Brain (organoid and tissue), 16 donors: ENCODE measurements at places on chromosomes 2 and 18.

DNA sequence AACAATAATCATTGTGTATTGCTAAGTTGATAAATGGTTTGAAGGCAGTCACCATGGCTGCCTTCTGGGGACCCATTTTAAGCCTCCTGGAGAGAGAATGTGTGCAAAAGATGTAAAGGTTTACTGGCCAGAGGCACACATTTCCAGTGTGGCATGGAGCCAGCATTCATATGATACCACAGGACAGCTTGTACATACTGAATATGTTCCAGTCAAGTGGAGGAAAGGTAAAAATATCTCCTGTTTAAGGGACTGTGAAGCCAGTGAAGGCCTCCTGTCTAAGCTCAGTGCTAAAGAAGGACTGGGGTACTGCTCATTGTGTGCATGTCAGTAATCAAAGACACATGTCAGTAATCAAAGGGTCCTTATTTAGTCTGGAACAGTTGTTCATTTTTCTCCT is 119.2 kb downstream of the BABAM2 start:
- DNase-seq = no peak

GRCh38 chr2:159606287-159606686 is 10.1 kb downstream of the BAZ2B start:
- DNase-seq = no peak

DNA sequence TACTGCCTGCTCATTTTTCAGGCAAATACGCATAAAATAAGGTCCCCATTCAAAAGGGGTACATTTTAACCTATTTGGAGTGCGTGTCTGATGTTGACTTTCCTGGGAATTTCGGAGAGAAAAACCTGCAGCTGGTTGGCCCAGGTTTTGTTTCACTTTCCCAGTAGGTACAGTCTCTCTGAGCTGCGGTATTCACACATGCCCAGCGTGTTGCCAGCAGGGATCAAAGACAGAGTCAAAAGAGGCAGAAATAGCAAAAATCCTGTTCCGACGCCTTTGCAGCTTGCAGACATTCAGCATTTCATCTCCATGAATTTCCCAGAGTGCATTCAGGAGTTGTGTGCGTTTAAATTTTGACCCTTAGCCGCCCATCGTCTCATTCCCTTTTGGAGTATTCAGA is 855.4 kb upstream of the CELF4 start:
- peak; percentile 22 for DNase-seq

- no peak for DNase-seq
Observed at GRCh38 chr2:72629062-72629461, 196.8 kb downstream of the EXOC6B start.

GRCh38 chr18:28175930-28176697 is 816 bp downstream of the CDH2 start:
- DNase-seq = peak; percentile 50

- no peak for DNase-seq
Observed at GRCh38 chr2:11161747-11162146, 6.5 kb downstream of the SLC66A3 start.

DNA sequence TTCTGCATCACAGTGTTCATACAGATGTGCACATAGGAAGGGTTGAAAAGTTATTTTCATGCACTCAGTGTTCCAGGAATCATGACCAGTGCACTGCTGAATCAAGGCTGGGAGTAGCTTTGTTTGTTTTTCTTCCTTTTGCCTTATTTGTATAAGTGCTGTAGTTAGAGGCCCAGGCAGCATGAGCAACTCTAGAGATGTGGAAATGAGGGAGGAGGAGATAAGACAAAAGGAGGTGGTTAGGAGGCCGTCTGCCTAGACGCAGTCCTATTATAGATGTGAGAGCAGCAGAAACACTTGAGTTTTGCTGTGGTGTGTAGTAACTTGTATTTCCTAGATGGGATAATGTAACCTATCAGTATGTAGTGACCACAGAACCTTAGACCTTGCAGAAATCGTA is 264.3 kb upstream of the RASGRP3 start:
- no peak for DNase-seq

DNA sequence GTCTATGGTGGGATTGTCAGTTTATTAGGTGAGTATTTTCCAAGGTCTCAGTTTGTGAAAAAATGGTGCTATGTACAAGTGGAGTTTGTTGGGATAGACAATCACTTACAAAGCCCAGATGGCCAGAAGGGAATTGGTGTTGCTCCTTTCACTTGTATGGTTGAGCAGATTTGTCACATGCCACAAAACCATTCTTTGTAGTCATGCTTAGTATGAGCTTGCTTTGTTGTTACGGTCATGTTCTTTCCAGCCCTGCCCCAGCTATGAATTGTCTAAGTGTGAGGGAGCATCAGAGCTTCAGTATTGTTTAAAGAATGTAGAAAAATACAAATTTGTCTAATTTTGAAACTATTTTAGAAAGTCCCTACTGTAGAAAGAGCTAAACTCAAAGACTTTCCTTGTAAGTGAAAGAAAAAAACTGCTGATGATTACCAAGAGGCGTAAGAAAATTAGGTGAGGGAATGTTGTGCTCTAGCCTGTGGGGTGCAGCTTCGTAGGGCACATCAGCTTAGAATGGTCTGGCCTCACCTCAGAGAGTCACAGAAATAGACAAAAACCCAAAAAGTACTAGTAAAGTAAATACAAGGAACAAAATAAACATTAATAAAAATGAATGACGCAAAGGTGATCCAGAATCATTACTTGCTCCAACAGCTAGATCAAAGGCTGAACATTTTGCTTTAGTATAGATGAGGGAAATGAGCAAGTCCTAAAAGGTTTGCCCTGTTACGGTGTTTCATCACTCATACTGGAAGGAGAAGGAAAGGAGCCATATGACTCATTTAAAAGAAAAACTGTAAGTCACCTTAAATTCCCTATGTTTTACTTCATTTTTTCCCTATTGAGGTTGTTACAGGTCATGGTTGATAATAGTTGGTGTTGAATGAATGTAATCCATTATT is 9.2 kb downstream of the TGIF1 start:
- DNase-seq = no peak

DNA sequence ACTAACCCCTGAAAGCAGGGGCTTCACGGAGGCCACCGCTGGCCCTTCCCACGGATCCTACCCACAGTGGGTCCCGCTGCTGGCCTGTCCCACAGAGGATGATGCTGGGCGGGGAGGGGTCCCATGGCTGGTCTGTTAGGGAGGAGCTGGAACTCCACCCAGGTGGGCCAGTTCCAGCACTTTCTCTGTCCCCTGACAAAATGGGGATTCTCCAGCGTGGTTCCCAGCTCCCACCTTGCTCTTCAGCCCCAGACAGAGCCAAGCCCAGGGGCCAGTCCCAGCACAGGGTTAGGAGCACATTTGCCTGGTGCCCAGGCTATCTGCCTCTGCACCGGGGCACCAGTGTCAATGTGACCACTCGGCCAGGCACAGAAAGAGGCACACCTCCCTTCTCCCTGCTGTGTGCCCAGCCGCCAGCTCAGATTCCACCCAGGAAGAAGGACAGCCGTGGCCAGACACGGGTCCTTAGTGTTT is 50.0 kb downstream of the ANKMY1 start:
- DNase-seq = no peak

GRCh38 chr2:219676586-219676985 is 49.2 kb downstream of the SLC4A3 start:
- DNase-seq = no peak

GRCh38 chr2:41933046-41933420 is 114.8 kb upstream of the PKDCC start:
- DNase-seq = no peak

DNA sequence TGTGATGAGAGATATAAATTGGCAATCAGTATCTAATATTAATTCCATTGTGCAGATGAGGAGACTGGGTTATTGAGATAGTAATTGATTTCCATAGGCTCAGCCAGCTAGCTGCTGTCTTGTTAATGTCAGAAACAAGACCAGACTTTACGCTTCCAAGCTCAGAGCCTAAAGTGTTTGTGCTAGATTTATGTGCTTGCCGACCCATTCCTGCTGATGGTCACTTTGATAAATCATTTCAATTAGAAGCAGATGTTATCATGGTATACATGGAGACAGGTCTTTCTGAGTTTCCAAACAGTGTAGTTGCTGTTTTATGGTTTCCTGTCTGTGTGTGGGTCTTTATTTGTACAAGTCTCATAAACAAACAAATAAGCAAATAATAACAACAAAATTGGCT is 92.8 kb downstream of the AQP4 start:
- DNase-seq = no peak

DNA sequence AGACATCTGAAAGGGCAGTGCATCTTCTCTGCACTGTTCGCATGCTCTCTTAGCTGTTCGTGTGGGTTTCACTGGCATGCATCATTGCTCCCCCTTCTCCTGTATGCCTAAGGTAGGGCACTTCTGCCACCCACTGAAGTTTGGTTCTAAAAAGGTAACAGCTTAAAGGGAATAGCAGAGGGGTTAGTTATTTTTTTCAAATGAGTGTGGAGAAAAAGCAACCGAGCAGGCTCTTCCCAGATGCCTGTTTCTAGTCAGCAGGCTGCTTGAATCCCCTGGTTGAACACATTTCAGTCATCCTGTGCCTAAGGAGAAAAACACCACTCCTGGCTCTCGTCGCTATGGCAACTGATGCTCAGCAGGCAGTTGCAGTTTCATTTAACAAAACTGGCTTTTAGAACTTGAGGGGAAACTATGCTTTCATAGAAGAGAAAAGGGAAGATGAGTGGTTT is 69.8 kb upstream of the GALNT3 start:
- peak; percentile 97 for DNase-seq

GRCh38 chr2:11681722-11682589 is 12.0 kb upstream of the NTSR2 start:
- DNase-seq = no peak

GRCh38 chr18:14912967-14913366 is 165.0 kb downstream of the ANKRD30B start:
- no peak for DNase-seq

GRCh38 chr2:186542002-186542401 is 47.9 kb upstream of the ITGAV start:
- no peak for DNase-seq

- DNase-seq = peak; percentile 7
Observed at GRCh38 chr2:201597397-201597796, 45.9 kb downstream of the TMEM237 start.

- no peak for DNase-seq
Observed at GRCh38 chr2:133819906-133820305, 251.6 kb upstream of the NCKAP5 start.

GRCh38 chr2:129868151-129868550 is 111.3 kb upstream of the RAB6C start:
- no peak for DNase-seq

DNA sequence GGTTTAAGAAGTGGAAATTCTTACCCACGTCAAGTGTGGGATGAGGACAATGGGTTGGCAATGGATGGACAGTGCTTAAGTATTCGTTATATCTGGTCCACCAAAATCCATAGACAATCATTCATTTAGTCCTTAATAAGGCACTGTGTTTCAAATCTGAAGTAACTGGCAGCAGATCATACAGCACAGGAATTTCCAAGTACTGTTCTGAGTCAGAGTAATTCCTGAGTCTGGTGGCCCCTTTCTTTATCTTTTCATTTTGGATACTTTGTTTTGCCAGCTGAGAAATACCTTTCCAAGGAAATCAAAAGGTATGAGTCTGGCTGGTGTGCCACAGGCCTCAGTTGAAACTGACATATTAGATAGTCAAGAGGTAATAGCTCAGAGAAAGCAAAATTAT is 31.4 kb upstream of the CCDC102B start:
- no peak for DNase-seq

DNA sequence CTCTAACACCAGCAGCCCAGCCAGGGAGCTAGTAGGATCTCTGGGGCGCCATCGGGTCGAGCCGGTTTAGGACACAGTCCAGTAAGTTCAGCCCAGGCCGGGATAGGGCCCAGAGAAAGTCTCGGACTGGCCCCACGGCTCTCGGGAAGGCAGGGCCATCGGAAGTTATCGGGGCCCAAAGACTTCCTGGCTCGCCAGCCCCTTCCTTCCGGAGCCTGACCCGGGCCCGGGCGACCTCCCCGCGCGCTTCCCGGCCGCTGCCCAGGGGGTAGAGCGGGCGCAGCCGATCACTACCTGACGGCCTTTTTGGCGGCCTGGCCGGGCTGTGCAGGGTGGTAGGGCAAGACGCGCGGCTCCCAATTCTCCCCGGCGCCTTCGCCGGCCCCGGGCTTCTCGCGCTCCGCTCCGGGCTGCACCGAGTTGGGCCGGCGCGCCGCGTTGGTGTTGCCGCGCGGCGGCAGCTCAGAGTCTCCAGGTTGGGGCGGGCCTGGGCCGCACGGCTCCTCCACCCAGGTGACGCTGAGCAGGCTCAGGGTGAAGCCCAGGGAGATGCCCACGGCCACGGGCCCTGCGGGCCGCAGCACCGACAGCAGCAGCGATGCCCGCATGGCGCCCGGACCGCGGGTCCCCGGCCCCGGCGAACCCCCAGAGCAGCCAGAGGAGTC is 546 bp downstream of the CHPF start:
- DNase-seq = no peak

DNA sequence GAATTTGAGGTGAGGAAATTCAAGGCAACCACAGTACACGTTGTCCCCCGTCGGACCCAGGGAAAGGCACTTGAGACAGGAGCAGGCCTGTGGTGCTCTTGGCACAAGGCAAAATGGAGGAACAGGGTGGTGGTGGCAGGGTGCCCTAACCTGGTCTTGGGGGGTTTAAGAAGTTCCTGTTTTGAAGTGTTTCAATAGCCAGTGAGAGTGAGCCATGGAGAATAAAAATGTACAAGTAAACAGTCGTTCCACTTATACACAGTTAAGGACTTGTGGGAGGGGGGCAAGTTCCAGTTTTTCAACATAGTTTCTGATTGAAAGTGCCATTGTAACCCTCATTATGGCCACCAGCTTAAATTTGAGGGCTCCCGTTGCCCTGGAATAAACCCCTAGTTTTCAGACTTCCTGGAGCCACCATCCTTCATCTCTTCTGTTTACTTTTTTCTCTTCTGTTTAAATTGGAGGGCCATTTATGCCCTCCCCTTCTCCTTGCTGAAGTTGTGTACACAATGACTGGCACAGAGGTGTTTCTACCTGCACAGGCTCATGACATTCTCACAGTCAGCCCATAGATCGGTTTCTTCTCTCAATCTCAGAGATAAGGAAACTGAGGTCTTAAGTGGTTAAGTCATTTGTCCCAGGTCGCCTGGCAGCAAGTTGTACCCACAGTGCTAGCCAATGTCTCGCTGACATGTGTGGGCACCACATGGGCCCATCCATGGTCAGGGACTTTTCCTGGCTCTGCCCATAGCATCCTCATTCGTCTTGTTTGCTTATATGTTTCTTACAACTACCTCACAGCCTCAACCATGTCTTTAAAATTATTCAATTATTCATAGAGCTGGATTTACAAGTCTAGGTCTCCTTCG is 66.0 kb upstream of the ST3GAL5 start:
- DNase-seq = no peak

DNA sequence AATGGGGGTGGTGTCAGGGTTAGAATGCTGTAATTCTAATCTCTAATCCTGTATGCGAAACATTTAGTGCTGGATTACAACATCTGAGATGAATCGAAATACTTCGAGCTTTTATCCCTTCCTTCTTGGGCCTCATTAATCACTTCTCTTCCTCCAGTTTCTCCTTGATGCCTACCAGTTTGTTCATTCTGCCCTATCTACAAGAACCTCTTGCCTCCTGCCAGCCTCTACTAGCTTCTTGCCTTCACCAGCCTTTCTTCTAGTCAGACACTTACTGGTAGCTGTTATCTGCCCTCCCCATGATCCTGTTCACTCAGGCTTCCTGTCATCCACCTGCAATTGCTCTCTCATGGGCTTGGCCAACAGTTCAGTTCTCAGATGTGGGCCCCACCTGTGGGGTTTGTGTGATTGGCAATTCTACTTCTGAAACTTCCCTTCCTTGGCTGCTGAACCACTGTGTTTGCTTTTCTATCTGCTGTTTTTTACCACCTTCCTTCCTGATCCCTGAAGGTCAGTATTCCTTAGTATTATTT is 15.4 kb upstream of the FARP2 start:
- no peak for DNase-seq
